Left colon (tissue), 2 donors: ENCODE measurements at places on chromosomes 13 and 19. TPM values are rescaled to one million over a fixed set of nuclear protein-coding genes. Genes with fewer than 3 reads are reported as not detected.
A peak's percentile ranks its signal among the peaks of the same experiment; 100 is the strongest.

DNA sequence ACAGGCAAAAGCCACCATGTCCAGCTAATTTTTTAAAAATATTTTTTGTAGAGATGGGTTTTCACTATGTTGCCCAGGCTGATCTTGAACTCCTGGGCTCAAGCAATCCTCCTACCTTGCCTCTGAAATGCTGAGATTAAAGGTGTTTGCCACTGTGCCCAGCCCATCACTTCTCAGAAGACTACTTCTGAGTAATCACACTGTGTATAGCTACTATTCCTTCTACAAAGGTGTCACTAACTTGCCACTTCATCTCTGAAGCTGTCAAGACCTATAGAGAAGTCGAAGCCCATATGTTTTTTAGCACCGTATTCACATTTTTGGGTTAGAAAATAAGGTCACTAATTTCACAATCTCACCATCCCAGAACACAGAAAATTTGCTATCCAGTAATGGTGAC, 36.0 kb upstream of the FNDC3A start:
- no peak for DNase-seq

Gene NXNL1
- not detected for total RNA-seq

Gene AP1M2
- 116 TPM for total RNA-seq

- no peak for DNase-seq
Measured at GRCh38 chr19:38647966-38648768, 718 bp downstream of the ACTN4 start.

- DNase-seq, result no peak
Measured at GRCh38 chr13:72384879-72385278, 342.6 kb downstream of the MZT1 start.

DNA sequence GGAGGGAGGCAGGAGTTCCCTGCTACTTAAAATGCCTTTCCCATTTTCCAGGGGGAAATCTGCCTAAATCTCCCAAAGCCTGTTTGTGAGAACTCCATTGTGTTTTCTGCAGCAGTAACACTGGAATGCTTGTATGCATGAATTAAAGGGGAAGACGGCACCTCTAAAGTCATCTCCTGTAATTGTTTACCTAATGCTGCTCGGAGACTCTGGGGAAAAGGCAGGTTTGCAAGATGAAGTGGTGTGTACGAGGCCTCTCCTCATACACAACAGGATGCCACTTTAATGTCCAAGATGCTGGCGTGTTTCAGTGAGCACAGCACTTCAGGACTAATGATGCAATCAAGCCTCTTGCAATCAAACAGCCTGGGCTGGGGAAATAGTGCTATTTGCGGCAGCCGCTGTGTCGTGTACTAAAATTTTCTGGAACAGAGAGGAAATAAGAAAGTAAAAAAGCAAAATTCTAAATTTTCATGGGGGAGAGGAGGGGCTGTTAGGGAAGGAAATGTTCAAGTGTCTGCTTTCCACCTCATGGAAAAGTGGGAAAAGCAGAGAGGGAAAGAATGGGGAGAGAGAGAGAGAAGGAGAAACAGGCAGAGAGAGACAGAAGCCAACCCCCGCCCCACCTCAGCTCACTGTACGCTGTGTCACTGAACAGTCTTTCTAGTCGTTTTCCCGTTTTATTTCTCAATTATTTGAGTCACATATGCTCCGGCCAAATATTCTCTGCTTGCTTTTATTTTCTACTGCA, 32.9 kb downstream of the TSHZ3 start:
- no peak for DNase-seq

Gene TEX101
- total RNA-seq, result 0.34 TPM

DNA sequence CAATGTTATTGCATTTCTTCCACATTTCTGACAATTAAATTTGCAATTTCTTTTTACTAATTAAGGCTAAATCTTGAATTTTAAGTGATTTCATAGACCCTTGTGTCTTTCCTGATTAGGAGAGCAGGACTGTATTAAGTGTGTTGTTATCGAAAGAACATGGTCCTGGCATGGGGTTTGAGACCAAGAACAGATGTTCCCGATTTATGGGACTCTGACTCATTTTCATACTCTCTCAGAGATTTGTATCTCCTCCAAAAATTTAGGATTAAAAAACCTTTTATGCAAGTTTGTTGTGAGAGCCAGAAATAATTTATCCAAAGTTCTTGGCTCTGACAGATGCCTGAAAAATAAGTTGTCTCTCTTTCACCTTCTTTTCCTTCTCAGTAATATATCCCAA, 589.3 kb upstream of the ARGLU1 start:
- no peak for DNase-seq

- DNase-seq, result no peak
Measured at GRCh38 chr13:44932171-44932849, 57.0 kb downstream of the NUFIP1 start.

Gene PNMA8A
- 0.24 TPM for total RNA-seq

- peak; percentile 60 for DNase-seq
Measured at GRCh38 chr19:17829855-17830566, 8.7 kb upstream of the INSL3 start.

DNA sequence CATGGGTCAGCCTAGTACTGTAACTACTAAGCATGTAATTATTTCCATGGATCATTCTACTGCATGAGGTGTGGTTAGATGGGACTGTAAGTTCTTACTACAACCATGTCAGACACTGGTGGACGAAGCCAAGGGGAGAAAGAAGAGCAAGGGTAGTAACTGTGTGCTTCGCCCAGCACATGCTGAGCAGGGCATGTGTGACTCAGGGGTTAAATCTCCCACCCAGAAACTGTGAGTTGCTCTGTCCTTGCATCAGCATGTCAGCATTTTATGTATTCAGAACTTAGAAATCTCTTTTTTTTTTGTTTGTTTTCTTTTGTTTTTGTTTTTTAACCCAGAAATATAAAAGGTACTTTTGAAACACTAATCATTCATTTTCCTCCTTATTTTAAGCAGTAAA, 436.6 kb upstream of the KLF12 start:
- DNase-seq, result no peak
